ENCODE measurements at places on chromosomes 4 and X.

GRCh38 chr4:25085671-25086070, 54.9 kb upstream of the LGI2 start:
- DNase-seq: no peak

GRCh38 chr4:139606579-139607501, 50.8 kb upstream of the SETD7 start:
- no peak for DNase-seq

DNA sequence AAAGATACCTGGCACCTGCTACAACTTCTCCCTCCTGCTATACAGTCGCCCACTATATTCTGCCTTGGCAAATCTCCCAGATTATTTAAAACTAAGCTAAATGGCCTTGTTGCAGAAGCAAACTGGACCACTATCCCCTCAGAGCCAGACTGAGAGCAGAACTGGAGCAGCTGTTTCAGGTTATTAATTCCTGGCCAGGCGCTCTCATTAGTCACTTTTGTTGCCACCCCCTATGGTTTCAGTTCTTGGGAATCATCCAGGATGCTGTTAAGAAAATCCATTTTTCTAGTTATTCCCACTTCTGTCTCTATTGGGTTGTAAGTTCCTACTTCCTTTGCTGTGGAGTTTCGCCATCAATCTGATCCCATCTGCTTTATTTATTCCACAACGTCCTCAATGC, 30.1 kb downstream of the ADGRA3 start:
- no peak for DNase-seq

- DNase-seq: no peak
Observed at GRCh38 chr4:86092684-86093083, 267.2 kb downstream of the MAPK10 start.

GRCh38 chr4:146368209-146368608, 153.5 kb downstream of the SLC10A7 start:
- no peak for DNase-seq

DNA sequence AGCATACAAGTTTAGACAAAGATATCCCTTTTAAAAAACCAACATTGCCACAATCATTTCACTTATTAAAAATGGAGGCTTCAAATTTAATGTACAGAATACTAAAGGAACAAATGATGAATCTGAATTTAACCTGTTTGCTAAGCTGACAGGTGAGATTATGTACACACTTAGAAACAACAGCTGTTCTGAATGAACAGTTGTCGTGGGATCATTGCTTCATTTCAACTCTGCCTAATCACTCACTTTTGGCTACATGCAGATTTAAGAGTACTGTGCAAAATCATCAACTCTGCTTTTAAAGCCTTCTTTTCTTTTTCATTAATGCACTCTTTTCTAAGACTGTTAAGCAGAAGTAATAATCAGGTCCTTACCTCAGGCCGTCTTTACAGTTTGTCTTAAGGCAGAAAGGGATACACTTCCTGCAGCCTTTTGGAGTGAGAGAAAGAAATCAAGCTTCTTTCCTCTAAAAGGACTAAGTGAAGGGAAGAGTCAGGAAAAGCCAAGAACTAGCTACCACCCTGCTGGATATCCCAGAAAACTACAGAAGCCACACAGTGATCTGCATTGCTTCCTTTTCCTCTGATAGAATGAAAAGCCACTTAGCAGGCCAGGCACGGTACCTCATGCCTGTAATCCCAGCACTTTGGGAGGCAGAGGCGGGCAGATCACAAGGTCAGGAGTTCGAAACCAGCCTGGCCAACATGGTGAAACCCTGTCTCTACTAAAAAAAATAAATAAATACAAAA, 54.7 kb upstream of the NPNT start:
- DNase-seq: no peak

DNA sequence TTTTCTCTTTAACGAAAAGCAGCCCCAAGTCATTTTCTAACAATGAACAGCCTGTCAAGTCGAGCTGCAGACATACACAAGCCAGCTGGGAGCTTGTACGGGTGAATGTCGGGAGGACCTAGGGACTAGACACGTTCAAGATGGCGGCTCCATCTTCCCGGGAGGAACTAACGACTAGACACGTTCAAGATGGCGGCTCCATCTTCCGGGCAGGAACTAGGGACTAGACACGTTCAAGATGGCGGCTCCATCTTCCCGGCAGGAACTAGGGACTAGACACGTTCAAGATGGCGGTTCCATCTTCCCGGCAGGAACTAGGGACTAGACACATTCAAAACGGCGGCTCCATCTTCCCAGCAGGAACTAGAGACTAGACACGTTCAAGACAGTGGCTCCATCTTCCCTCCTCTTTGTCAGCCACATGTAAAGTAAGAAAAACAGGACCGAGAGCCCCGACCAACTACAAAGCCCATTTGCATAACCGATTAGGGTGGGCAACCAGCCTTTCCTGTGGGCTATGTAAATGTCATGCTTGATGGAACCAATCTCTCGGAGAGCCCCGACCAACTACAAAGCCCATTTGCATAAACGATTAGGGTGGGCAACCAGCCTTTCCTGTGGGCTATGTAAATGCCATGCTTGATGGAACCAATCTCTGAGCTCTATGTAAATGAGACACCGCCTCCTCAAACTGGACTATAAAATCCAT, 175.5 kb downstream of the DHRSX start:
- DNase-seq: no peak

- DNase-seq: no peak
Observed at GRCh38 chrX:77447653-77448569, 722 bp downstream of the FGF16 start.

DNA sequence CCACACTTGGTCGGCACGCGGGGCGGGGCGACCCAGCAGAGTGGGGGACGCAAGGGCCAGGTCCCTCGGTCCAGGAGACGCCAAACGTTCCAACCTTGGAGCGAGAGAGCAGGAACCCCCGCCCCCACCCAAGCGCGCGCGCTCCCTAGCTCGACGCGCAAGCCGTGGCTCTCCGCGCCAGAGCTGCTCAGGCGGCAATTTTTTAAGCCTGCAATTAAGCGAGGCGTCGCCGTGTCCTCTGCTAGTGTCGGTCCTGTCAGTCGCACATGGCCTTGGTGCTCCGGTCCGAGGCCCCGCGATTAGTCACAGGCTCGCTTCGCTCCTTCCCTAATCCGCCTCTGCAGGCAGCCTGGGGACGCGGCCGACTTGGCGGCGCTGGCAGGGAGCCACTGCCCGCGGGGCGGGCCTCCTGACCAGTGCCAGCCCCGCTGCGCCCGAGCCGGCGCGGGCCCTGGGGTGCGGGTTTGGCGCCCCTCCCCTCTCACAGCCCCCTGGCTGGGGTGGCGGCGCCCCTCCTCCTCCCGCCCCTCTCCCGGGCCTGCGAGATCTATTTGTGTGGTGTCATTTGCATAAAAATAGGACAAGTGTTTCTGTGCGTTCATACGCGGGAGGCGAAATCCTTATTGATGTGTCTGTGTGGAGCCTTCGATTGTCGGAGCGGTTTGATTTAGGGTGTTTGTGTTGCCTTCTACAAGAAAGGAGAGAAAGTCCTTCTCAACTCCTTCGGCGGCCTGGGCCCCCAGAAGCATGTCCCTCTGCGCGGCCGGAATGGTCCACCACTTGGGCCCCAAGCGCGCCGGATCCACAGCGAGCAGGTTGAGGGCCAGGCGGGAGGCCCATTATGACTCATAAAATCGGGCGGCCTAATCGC, 9.8 kb upstream of the BCOR start:
- DNase-seq: no peak

DNA sequence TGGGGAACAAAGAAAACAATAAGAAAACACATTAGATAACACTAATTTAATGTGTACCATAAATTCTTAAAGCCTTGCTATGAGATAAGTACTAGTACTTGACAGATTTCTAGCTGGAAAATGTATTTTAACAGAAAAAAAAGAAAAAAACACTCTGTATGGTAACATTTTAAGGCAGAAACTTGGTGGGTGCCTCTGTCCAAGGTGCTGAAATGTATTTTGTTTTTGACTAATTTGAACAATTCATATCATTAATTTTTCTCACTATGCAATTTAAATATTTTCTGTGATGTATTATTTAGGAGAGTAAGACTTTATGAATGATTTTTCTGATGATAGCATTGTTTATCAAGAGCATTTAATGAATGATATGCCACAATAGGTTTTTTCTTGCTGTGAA, 107.5 kb downstream of the GABRG1 start:
- no peak for DNase-seq

GRCh38 chr4:8778291-8778690, 93.3 kb downstream of the HMX1 start:
- DNase-seq: no peak

GRCh38 chrX:12360986-12361598, 222.8 kb downstream of the FRMPD4 start:
- no peak for DNase-seq

DNA sequence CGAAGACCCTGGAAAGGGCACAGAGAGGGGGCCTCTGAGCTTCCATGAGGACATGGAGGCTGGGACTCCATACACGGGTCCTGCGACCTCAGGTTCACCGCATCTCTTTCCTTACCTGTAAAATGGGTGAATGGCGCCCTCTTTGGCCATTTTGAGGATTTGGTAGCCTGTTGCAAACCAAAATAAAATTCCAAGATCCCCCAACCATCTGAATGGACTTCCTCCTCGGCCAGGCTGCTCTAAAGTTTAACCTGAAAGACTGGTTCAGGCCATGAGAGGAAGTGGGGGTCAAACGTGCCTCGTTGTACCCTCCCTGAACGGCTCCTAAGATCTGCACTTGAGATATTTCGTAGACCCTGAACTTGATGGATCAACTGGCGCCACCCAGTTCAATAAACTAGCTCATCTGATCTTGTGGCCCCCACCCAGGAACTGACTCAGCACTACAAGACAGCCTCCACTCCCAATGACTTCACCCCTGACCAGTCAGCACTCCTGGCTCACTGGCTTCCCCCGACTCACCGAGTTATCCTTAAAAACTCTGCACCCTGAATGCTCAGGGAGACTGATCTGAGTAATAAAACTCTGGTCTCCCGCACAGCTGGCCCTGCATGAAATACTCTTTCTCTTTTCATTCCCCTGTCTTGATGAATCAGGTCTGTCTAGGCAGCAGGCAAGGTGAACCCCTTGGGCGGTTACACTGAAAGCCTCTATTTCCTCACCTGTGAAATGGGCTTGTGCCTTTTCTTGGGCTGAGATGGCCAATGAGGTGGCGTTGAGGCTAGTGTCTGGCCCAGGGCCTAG, 32.9 kb upstream of the GPR78 start:
- no peak for DNase-seq

DNA sequence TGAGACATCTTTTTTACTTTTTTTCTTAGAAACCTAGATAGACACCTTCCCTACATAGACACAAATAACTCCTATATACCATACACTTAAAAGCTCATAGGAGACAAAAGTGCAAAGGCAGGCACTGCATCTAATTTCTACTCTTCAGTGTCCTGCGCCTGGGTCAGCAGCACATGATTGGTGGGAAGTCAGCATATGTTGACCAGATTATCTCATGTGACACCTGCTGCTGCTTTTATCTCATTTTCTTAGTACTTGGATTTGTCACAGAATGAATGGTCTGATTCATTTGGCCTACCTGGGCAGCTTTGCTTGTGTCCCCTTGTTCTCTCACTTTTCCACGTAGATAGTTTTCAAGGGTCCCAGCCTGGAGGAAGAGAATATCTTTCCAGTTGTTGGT, 24.9 kb upstream of the LNX1 start:
- no peak for DNase-seq

DNA sequence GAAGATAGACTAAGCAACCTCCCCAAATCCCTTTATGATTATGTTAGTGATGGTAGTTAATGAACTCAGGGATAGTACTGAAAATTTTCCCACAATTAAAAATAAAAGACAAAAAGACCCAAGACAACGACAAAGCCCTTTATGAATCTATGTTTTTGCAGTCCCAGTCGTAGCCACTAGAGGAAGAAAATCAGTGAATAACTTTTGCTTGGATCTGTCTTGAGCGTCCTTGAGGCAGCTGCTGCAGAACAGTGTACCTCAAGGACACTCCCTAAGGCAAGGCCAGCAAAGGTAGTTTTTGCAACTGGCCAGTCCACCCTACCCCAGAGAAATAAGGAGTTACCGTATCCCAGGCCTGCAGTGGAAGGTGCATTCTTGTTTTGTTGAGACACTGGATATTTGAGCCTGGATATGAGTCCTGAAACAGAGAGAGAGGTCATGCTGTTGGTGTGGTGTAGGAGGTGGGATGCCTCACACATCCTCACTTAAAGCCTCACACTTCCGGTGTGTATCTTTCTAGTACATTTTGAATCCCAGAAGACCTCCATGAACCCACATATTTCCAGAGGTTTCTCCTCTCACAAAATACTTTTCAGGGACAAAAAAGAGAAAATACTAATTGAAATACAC, 8.7 kb upstream of the TIMM8A start:
- DNase-seq: no peak

DNA sequence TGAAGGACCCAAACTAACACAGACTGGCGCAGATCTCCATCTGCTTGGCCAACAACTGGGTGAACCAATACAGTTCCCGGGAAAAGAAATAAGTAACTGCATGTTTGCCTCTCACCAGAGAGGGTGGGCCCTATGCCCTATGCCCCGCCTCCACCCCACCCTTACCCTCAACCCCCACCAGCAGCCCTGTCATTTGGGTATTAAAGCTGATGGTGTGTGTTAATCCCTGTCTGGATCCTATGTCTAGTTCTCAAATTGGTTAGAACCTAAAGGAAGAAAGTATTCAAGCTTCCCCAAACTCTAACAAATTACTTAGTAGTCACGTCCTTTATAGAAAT, 19.0 kb downstream of the SMPX start:
- DNase-seq: no peak

GRCh38 chrX:132389480-132389879, 99.4 kb downstream of the MBNL3 start:
- DNase-seq: no peak

DNA sequence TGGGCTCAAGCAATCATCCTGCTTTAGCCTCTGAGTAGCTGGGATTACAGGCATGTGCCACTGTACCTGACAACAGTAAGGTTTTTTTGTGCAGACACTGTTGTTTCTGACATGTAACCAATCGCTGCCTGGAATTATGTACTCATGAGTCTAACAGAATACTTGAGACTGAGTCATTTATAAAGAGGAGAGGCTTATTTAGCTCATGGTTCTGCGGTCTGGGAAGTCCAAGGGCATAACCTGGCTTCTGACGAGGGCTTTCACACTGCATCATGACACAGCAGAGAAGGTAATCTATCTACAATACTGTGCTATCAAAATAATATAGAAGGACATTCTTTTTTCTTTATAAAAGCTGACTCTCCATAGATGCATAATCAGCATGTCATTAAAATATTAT, 115.5 kb upstream of the STOX2 start:
- no peak for DNase-seq

DNA sequence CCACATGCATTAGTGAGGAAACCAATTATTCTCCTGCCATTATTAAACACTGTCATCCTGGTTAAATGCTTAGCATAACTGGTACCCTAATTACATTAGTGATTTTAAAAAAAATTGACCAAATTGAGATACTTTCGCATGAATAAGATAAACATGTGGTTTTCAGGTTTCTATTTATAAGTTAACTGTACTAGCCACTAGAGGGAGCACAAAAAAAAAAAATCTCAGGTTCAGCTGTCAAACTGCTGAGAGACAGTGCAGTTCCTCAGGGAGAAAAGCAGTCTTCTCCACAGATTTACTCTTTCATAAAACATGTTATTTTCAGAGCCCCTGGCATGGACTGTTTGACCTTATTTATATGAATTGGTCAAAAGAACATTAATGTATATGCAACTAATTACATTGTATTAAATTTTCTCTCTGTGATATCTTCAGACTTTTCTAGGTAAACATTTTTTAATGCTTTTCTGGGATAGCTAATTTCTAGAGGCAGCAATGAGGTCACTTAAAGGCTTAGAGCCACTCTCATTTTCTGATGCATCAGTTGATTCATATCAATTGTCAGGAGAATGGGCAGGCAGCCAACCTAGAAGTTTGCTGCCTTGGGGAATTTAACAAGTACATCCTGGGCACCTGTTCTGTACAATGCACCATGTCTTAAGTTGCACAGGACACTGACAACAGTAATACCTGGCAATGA, 167.5 kb downstream of the CDS1 start:
- DNase-seq: no peak

All from GOT3 (cell line).